ENCODE measurements at places on chromosomes 5 and 9.

GRCh38 chr9:124264823-124265233, 7.1 kb downstream of the NEK6 start:
- no peak for DNase-seq

DNA sequence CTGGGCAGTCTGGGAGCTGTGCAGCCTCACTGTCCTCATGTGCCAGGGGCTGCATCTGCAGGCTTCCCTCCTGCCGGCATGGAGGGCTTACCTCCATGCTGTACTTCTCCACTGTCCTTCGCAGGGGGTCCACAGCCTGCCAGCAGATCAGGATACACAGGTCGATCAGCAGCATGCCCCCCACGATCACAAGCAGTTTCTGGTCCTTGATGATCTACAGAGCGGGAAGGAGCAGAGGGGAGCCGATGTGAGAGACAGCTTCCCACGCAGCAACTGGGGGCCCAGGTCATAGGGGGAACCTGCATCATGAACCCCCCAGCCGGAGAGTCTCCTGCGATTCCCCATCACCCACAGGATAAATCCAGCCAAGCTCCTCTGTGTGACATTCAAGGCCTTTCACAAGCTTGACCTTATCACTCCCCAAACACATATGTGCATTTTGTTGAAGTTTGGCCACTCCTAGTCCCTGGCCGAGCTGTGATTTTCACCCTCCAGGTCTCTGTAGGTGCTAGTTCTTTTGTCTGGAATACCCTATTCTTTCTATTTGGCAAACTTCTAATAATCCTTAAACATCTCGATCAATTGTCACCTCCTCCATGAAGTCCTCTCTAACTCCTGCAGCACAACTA, 107.3 kb upstream of the TBC1D2 start:
- DNase-seq, result no peak

- no peak for DNase-seq
Measured at GRCh38 chr5:180160789-180161188, 48.2 kb downstream of the RASGEF1C start.

- DNase-seq, result no peak
Measured at GRCh38 chr9:95167998-95168397, 149.5 kb downstream of the FANCC start.

DNA sequence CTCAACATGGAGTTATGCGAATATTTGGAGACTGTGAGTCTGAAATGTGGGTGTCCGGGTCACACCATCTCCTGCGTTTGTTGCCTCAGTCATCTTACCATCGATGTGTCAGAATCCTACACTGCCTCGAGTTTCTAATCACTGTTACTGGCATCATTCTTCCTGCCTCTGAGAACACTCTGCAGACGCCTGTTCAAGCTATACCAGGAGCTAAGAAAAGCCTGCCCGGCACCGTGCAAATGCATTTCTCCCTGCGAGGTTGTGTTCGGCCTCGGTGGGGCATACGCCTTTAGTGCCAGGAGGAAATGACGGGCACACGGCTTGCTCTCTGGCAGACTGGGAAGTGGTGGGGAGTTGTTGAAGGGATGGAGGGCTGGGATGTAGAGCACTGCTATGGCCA, 31.2 kb upstream of the SLC25A51 start:
- no peak for DNase-seq

DNA sequence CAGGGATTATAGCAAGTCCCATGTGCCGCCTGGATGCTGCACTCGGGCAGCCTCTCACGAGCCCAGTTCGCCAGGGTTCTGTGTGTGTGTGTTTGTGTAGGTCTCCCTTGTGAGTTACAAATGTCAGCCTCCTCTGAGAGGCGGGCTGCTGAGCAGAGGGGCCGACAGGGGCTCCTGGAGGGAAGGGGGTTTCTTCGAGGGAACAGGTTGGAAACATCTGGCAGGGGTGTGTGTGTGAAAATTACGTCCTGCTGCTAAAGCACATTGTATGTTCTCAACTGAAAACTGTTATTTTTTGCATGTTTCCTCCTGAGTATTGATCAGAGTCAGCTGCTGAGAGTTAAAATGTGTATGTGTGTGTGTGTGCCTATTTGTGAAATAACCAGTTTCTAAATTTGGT, 9.7 kb downstream of the GALNT10 start:
- no peak for DNase-seq

- DNase-seq, result no peak
Measured at GRCh38 chr9:14323985-14324650, 10.2 kb upstream of the NFIB start.

GRCh38 chr5:135076801-135077200, 42.8 kb upstream of the PITX1 start:
- no peak for DNase-seq

DNA sequence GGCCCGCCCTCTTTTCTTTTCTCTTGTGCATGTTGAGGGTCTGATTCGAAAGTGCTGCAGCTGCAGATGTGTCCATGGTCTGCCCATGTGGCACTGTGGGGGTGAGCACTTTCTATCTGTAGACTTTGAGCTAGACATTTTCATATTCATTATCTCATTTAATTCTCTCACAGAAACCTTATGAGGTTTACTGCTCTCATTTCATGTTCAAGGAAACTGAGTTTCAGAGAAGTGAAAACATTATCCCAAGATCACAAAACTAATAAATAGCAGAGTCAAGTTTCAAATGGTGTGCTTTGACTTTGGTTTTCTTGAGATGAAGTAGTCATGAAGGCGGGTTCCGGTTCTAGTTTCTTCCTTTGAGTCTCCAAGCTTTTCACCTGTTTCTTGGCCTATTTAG, 536.5 kb upstream of the ZNF462 start:
- no peak for DNase-seq

GRCh38 chr9:114274217-114274616, 48.7 kb upstream of the ORM1 start:
- no peak for DNase-seq

DNA sequence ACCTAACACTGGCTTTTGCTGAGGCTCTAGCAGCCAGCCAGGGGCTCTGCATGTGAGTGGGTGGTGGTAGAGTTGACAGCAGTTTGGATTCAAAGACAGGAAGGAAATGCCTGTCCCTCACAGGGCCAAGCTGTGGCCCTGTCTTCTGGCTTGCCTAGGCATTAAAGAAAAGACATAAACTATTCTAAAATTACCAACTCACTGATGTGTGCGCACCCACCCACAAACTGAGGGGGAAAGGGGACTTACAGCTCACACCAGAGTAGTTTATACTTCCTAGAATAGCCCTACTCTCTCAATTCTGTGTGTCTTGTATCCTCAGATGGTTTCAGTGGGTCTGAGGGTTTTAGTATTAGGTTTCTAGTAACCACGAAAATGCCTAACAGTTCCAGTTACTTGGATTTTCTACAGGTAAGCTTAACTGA, 18.3 kb upstream of the IL13 start:
- DNase-seq, result no peak

GRCh38 chr5:119996128-119996527, 366.8 kb downstream of the FAM170A start:
- no peak for DNase-seq

Measured in stimulated activated CD8-positive, alpha-beta memory T cell treated with anti-CD3 and anti-CD28 coated beads, Interleukin-4, amount 100 ng/mL, for 1 hour (primary cell).